ENCODE measurements at places on chromosomes 1 and 21.
A peak's percentile ranks its signal among the peaks of the same experiment; 100 is the strongest.

DNA sequence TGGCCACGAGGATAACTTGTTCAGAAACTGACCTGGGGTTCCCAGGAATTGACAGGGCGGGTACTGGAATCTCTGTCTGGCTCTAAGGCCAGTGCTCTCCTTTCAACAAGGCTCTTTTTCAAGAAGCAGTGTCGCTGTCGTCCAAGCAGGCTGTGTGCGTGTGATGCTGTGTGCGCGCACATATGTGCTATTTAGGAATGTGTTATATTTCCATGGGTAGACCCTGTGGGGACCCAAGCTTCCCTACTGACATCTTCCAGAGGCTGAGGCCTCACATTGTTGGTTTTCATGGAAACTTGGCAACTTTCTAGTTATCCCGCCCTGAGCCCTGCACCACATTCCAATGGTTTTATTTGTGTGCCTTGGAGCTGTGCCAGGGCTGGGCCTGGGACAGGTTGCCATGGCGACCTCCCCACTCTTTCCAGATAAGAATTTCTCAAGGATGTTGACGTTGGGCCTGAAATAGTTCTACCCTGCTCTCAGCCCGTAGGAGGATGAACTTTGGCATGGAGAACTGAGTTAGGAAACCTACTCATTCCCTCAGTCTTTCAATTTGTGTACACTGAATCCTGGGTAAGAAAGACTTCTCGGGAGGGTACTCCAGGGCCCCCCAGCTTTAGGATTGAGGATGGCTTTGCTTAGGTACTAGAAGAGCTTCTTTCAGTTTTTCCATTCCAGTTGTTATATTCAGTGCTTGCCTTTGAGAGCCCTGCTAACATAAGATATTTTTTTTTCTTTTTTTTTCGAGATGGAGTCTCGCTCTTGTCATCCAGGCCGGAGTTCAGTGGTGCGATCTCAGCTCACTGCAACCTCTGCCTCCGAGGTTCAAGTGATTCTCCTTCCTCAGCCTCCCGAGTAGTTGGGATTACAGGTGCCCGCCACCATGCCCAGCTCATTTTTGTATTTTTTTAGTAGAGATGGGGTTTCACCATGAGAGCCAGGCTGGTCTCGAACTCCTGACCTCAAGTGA is 38.8 kb upstream of the SRSF10 start:
- no peak for DNase-seq

DNA sequence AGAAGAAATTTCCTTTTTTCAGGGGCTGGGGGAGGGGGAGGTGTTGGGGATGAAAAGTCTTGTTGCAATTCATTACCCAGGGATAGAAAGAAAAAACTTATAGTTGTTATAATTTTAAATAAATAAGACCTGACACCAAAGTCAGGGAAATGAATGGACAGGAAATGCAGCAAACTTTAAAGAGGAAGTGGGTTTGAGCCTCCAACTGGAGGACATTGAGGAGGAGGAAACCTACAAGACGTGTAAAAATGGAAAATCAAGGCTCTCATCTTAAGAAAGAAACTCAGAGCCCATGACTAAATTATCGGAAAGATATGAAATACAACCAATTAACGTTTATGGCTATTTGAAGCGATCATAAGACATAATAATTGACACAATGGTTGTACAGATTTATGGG is 54.4 kb downstream of the NIBAN1 start:
- peak; percentile 53 for DNase-seq

DNA sequence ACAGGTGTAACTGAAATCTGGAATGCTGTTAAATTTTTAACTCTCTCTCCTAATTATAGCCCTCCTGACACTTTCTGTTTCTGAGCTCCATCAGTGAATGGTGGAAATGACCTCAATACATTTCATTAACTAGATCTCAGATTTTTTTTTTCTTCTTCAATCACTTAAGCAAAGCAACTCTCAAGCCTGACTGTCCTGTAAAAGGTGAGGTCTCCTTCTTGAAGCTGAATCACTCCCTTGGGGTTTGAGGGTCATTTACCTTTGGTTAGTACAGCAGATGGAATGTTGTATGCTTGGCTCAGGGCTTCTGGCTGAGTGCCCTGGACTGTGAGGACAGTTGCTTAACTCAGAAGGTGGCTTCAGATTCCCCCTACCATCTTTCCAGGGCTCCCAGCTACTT is 518.7 kb downstream of the PTPRC start:
- no peak for DNase-seq

DNA sequence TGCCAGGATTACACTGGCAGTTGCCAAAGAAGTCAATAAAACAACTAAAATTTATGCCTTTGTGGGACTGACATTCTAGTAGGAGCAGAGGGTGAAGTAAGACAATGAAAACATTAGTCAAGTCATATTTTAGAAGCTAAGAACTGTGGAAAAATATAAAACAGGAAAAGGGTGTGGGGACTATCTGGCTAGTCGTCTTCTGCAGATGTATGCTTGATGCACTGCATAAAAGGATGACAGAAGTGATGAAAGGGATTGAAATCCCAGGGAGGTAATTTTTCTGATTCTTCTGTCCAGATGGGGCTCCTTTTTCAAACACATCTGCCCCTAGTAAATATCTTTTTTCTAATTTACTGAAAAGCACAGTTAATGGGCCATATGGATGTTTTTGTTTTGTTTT is 706.3 kb downstream of the ADGRL2 start:
- DNase-seq: no peak

DNA sequence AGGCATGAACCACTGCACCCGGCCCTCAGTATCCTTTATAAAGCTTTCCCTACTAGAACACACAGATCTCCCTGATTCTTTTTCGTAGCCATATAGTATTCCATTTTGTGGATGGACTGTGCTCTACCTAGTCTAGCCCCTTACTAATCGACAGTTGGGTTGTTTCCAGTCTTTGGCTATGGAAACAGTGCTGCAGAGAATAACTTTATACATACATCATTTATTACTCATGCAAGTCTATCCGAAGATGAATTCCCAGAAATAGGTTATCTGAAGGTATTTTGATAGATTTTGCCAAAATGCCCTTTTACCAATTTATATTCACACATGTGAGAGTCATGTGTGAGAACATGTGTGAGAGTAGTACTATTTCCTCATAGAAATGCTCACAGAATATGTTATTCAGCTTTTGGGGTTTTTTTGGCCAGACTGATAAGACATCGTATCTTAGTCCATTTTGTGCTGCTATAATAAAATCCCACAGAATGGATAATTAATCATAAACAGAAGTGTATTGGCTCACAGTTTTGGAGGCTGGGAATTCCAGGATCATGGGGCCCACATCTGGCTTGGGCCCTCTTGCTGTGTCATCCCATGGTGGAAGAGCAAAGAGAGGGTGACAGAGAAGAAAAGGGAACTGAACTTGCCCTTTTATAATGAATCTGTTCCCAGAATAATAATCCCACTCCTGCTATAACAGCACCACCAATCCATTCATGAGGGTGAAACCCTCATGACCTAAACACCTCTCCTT is 17.3 kb upstream of the FGR start:
- DNase-seq: no peak

GRCh38 chr21:45381865-45382696 is 22.9 kb upstream of the COL18A1 start:
- no peak for DNase-seq

- no peak for DNase-seq
Measured at GRCh38 chr1:234545517-234546386, 64.2 kb downstream of the IRF2BP2 start.

DNA sequence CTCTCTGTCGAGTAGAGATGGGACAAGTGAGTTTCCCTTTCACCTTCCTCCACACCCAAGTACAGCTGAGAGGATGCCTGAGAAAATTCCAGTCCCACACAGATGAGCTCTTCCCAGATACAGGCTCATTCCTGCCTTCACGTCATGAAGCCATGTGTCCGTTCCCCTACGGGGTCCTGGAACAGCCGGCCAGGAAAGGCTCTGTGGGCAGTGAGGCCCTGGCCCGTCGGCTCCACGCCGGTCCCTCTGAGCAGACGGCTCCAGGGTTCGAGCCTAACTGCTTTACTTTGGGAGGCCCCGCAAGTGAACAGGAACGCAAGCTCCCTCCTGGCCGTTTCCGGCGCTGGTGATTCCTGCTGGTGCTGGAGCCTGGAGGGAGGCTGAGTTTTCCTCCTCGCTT is 57.2 kb upstream of the ARHGEF16 start:
- DNase-seq: no peak

GRCh38 chr1:97138515-97139032 is 417.0 kb downstream of the PTBP2 start:
- no peak for DNase-seq

GRCh38 chr1:213376862-213377372 is 325.9 kb downstream of the RPS6KC1 start:
- no peak for DNase-seq

- no peak for DNase-seq
Measured at GRCh38 chr1:23927097-23927496, 13.9 kb upstream of the CNR2 start.

DNA sequence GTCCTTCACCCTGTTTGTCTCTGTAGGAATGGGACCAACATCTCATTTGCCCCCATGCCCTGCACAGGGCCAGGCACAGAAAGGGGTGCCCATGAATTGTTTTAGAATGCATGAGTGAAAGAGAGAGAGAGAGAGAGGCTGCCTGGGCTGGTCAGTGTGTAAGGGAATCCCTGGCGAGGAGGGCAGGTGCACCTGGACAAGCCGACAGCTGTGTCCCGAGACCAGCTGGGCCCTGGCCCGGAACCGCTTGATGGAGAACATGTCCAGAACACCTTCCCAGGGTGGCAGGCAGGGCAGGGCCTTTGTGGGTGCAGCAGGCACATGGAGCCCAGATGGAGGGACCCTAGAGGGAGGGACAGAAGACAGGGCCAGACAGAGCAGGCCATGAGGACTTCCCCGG is 22.7 kb downstream of the SPOCD1 start:
- no peak for DNase-seq

DNA sequence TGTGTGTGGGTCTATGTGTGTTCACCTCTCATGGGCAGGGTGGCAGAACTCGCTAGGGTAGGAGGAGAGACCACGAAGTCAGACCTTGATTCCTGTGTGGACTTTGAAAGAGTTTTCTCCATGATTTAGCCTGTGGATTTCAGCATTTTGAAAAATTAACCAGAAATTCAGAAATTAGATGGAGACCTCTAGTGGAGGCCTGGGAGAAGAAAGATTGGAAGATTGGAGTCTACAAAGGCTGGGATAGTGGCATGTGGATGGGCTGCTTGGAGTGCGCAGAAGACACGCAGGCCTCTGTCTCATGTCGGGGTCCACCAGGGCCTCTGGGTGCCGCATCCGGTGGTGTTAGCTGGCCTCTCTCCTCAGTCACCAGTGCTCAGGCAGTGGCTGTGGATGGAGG is 18.9 kb upstream of the IGSF5 start:
- no peak for DNase-seq

DNA sequence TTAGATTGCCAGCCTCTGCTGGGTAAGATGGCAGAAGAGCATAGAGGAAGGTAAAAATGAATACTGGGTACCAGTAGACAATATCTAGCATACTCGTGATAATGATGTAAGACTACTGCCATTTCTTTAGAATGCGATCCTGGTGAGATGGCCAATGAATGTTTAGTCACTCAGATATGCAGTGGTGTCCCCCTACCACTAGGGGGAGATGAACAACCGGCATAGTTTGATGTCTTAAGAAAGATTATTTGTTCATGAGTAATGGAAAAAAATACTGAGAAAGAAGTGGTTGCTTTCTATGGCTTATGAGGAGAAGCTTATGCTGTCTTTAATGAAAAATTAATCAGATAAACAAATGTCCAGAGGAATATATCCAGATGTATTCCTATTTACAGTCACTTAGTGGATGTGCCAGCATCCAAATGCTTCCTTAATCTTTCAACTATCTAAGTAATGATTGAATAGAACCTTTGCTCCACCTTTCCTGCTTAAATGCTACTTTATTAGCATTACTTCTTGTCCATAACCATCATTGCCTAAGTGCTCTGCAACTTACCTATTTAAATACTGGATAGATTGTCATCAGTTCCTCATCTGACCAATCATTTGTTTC is 256.6 kb downstream of the ST6GALNAC3 start:
- DNase-seq: peak; percentile 59

DNA sequence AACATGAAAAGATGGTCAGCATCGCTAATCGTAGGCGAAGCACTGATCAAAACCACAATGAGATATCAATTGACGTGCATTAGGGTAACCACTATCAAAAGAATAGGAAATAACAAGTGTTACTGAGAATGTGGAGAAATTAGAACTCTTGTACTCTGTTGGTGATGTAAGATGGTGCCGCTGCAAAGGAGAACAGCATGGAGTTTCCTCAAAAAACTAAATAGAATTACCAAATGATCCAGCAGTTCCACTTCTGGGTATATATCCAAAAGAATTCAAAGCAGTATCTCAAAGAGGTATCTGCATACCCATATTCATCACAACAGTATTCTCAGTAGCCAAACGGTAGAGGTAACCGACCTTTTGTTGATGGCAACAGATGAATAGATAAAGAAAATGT is 8.3 kb upstream of the CD101 start:
- no peak for DNase-seq

GRCh38 chr1:213244664-213245091 is 193.6 kb downstream of the RPS6KC1 start:
- peak; percentile 36 for DNase-seq

DNA sequence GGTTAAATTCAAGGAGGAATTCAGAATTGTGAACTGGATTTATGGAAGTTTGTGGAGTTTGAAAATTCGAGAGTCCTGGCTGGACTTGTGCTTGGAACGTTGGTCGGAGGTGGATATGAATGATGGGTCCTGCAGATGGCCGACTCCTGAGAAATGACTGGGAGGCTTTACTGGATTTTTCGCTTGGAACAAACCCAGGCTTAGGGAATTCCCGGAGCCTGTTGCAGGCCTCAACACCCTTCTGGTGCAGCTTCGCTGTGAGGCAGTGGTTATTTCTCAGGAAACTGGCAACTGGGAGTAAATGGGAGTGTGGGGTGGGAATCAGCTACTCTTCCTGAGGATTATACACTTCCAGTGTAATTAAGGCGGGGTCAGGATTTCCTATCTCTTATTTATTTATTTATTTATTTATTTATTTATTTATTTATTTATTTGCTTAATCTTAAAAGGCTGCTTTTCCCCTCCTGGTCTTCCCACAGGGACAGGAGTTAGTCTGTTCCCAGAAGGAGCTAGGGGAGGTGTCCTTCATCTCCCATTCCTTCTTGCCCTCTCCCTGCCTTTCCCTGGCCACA is 21.1 kb downstream of the MAPKAPK2 start:
- no peak for DNase-seq

DNA sequence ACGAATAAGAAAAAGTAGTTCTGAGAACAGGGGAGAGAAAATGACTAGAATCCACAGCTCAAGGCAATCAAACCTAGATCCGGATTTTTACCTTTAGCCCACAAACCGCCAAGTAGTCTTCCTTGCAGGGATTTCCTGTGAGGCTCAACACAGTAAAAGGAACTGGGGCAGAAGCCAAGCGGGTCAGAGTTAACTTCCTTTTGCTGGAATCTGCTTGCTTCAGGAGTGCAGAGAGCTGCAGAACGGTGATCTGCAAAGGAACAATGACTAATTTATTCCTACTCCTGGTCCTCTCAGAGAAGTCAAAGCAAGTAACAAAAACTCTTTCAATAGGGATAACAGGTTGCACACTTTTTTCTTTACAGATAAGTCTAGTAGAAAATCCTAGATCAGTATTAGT is 53.4 kb downstream of the UBR4 start:
- no peak for DNase-seq

GRCh38 chr1:226360106-226360746 is 47.7 kb downstream of the PARP1 start:
- DNase-seq: no peak
